ENCODE measurements at places on chromosomes 13 and 19.

DNA sequence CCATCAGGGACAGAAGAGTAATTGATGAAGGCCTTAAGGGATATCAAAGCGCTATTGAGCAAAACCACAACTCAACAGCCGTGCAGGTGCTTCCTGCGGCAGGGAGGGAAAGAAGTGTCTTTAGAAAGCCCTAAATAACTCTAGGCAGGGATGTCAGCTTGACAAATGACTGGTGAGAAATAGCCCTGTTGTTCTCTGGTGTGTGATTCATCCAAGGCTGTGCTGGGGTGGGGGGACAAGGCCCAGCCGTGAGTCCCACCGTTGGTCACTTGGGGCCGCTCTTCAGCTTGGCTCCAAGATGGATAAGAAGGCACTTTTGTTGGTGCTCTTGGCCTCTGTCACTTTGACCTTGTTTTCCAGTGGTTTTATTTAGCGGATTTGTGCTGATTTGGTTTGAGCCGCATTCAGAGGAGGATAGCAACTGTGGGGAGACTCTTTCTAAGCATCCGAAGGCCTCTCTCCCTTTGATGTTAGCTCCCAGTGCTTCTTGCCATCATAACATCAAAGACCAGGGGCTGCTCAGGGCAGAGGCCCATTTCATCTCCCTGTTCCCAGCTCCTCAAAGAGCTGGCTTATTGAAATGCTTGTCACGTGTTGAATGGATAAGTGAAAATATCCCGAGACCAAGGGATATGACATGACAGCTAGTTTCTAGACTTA lies 130.3 kb upstream of the SERP2 start:
- no peak for DNase-seq

DNA sequence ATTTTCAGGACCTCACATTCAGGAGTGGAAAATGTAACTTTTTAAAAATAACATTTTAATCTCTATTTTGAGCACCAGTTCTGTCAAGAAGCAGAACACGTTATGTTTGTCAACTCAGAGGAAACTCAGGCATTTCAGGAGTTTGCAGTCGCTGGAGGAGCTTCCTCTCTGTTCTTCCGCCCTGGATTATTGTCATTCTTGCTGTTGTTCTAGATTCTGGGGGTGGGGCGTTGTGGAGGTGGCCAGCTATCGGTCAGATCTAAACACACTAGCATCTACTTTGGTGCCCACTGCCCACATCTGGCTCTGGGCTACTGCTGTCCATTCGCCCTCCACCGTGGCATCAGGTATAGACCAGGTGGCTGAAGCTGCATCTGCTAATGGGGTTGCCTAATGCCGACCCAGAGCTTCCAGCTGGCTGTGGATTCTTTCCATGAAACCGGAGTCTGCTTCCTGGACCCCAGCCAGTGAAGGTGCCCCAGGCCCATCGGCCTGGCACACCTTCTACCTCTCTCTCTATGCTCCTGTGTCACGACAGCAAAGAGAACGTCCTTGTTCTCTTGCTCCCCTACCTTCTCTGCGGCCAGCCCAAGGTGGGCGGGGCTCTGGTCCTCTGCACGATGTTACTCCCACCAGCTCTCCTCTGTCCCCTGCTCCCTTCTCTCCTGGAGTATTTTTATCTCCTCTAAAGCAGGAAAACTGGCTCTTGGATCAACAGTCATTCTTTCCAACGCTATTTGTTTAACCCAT lies 36.7 kb upstream of the DGKH start:
- DNase-seq, result no peak

DNA sequence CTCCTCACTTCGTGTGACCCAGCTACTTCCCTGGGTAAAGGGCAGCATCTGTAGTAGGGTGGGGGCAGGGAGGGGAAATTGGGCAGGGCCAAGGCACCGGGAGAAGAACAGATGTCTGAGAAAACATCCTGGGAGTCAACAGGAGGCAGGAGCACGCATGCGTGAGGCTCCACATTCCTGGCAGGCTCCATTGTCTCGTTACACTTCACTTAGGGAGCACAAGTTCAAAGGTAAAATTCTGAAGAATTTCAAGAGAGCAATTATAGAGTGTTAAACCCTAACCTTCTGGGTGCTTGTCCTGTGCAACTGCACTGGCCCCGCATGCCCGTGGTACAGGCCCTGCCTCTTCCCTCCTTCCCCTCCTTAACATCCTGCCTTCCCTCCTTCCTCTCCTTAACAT lies 79.6 kb upstream of the POMP start:
- no peak for DNase-seq

DNA sequence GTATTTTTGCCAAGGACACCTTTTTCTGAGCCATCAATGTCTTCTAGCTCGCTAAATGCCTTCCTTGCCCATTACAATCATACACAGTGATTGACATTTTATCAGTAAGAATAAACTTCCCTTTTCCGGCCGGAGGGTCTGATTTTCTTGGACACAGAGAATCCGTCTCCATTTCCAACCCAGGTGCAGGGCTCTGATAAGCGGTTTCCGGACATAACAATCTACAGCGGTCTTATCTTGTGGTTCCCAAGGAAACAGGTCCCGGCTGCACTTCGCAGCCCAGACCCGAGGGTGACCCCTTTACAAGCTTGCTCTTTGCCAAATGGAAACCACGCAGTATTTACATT lies 5.1 kb upstream of the ZNF77 start:
- DNase-seq, result no peak

DNA sequence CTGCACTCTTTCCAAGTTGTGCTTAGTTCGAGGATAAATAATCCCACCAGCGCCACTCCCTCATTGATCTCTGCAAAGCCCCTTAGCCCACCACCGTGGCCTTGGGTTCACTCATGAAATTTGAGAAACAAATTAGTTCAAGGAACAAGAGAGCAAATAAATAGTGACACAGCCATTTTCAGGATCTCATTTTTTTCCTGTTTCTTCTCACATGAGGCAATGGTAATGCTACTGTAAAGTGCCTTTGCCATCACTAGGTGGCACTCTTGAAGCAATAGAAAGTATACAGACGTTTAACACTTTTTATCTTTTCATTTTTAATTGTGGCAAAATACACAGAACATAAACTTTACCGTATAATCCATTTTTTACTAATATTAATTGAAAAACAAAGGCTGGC lies 76.8 kb upstream of the ZNF835 start:
- peak; percentile 58 for DNase-seq
